ENCODE measurements at places on chromosomes 16 and 17.

DNA sequence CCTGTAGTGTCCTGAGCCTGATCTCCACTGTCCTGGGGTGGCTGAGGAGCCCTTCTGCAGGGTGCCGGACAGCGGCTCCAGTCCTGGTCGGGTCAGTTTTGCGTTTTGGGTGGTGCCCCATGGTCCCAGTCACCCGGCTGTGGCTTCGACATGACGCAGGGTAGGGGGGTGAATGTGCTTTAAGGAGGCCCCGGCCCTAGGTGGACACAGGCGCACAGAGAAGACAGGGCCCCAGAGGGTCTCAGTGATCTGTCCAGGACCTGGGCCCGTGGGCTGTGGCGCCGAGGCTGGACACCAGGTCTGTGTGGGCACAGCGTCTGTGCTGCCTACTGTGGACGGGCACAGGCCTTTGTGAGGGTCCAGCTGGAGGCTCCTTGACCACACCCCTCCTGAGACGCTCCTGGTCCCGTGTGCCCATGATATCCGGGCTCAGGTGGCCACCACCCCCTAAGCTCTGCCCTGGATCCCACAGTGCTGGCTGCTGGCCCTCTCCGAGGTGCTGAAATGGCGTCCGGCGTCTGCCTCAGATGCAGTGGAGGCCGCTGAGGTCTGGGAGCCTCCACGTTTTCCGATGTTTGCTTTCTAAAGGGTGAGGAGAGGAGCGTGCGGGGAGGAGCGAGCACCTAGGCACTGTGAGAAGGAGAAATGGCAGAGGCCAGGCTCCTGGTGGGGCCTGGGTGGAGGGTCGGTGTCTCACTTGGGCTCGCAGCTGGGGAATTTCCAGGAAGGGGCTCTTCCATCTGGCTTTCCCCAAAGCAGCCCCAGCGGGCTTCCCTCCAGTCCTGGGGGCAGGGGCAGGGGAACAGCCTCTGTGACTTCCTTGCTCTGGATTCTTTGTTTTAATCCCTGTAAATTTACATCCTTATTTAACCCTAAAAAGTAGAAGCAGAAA is 56.1 kb upstream of the ACSF3 start:
- no peak for DNase-seq

- no peak for DNase-seq
Observed at GRCh38 chr17:45791935-45792334, 7.8 kb downstream of the CRHR1 start.

DNA sequence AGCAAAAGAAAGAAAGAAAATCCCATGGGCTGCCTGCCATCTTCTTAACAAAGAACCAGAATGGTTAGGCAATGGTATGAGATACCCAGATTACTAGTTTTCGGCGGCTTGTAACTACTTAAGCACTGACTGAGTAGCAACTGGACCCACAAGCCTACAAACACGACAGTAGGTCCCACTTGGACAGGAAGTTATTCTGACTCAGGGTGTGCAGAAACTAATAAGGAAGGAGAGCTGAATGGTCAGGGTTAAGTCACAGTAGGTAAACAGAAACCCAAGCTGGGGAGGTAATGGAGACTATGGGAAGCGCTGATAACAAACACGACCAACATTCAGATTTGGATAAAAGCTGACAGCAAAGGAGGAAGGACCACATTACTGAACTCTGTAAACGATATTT is 10.4 kb upstream of the HLF start:
- no peak for DNase-seq

DNA sequence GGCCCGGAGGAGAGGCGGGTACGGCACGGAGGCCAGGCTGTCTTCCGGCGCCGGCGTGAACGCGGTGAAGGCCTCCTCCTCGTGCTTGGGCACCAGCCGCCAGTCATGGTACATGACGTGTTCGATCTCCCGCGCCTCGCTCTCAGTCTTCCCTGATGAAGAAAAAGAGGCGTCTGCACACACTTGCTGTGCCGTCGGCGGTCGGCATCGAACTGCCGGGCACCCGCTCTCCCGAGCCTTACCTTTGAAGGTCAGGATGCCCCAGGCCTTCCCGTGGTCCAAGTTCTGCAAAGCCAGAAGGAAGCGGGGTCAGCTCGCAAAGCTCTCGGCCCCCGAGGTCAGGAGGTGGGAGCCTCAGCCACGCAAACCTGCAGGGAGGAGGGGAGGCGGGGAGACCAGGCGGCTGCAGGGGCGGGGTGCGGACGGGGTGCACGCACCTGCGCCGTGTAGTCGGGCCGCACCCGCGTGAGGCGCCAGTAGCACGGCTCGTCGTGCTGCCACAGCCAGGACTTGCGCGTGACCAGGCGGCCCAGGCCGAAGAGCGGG is at the start of gene EME2:
TSS of gene EME2 (plus strand) at position 449 of the 546 bp plus-strand sequence. CDS start 418 bp downstream, outside the sequence.
- DNase-seq = no peak

DNA sequence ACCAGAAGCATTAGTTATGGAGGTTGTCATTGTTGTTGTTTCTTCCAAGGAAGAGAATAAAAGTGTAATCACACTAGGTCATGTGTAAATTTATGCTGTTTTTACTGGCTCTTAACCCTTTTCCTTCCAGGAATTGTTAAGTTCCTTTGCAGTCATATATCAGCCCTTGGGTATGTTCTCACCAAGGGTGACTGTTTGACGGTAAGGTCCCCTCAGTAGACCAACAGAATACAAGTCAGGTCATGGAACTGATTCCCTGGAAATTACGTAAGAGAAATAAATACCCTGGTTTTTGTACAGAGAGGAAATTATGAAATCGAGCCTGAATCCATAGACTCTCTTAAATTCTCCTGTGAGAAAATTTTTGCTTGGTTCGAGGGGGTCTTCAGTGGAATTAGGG is 11.2 kb upstream of the KCNJ2 start:
- no peak for DNase-seq

GRCh38 chr17:15660077-15660476 is 24.0 kb downstream of the TRIM16 start:
- DNase-seq = no peak
